ENCODE measurements at places on chromosomes 2 and 18. TPM values are rescaled to one million over a fixed set of nuclear protein-coding genes. Genes with fewer than 3 reads are reported as not detected.

DNA sequence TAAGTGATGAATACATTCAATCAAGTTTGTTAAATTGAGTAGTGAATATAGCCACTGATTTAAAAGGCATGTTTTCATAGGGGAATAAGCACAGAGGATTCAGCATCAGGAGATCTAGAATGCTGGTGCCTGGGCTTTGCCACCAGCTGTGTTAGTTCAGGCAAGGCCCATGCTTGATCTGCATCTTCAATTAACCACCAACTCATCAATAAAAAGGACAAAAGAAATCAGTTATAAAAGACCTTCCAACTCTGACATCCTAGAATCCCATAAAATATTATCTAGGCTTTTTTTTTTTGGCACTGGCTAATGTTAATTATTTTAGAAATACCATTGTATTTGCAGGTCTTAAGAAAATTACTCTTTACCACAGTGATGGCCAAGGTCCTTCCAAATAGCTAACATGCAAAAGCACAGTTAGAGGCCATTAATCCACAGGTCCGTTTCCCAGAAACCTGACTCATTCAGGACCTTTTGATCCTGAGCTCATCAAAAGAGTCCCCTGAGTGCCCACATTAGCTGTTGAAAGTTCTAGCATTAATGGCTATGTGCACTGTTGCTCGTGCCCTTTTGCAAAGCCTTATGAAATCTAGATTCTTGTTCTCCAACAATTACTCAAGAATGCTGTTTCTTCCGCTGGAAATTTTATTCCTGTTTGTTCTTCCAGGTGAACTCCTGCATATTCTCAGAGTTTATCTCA is 170.0 kb downstream of the CYRIA start:
- no peaks in the 10 kb centered on the region for H3K4me1 ChIP-seq
- H3K36me3 ChIP-seq, result no peaks in the 10 kb centered on the region
- H3K27ac ChIP-seq, result no peak overlapping the region
- no peaks in the 10 kb centered on the region for H3K27me3 ChIP-seq
- no peak overlapping the region for H3K4me3 ChIP-seq

DNA sequence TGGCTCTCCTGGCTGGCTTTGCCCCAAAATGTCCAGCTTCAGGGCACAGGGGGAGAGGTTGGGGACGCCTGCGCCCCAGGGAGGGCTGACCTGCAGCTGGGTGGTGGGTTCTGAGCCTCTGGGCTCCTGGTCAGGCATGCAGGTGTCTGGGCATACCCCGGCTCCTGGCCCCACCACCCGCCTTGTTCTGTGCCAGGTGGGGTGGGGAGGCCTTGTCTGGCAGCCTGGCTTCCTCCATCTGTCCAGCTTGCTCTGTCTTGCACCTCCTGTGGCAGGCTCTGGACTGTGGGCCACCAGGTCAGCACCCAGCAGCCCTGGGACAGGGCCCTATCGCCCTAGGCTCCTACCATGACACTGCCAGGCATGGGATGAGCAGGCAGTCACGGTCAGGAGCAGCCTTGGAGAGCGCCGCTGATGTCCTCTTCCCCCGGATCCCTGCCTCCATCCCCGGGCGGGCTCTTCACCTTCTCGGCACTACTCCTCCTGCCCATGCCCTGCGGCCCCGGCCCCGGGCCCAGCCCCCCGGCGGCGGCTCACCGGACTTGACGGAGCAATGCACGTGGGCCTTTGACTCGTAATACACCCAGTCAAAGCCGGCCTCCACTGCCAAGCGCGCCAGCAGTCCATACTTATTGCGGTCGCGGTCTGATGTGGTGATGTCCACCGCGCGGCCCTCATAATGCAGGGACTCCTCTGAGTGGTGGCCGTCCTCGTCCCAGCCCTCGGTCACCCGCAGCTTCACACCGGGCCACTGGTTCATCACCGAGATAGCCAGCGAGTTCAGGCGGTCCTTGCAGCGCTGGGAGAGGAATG is 3.6 kb downstream of the IHH start:
- H3K4me3 ChIP-seq, result no peak overlapping the region
- H3K4me1 ChIP-seq, result peaks cover 15% of the 10 kb centered on the region
- DNase-seq, result no peak
- no peak overlapping the region for H3K27ac ChIP-seq
- peaks cover 62% of the 10 kb centered on the region for H3K27me3 ChIP-seq
- no peaks in the 10 kb centered on the region for H3K36me3 ChIP-seq

Gene ITGA4
- total RNA-seq, result 26.4 TPM

Gene PKDCC
- total RNA-seq, result not detected

Gene CCDC178
- total RNA-seq, result not detected

DNA sequence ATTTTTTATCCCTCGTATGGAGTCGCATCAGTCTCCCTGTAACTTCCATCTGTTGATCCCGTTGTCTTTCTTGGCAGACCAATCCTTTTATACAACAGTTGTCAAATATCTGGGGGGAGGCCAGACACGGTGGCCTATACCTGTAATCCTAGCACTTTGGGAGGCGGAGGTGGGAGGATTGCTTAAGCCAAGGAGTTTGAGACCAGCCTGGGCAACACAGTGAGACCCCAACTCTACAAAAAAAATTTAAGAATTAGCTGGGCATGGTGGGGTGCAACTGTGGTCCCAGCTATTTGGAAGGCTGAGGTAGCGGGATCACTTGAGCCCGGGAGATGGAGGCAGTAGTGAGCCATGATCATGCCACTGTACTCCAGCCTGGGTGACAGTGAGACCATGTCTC is 2.0 kb downstream of the XRCC5 start:
- H3K36me3 ChIP-seq, result peaks cover 61% of the 10 kb centered on the region
- peaks cover 71% of the 10 kb centered on the region for H3K4me1 ChIP-seq
- no peak for DNase-seq
- H3K4me3 ChIP-seq, result peak overlapping the region; percentile 98

DNA sequence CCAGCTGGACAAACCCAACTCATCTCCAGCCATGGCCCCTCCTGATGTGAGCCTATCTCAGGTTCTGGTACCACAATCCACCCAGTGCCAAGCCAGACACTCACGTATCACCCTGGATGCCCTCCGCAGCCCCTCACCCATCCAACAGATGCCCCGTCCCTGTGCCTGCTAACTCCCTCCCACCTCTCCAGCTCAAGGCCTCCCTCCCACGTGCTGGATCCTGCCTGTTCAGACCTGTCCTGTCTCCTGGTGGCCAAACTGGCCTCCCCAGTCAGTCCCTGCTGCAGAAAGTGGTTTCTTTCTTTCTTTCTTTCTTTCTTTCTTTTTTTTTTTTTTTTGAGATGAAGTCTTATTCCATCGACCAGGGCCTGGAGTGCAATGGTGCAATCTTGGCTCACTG is 86.2 kb downstream of the RRM2 start:
- no peak overlapping the region for H3K27ac ChIP-seq
- peaks cover 2% of the 10 kb centered on the region for H3K27me3 ChIP-seq
- H3K4me3 ChIP-seq, result no peak overlapping the region
- no peak for DNase-seq
- peaks cover 12% of the 10 kb centered on the region for H3K4me1 ChIP-seq

- H3K36me3 ChIP-seq, result no peaks in the 10 kb centered on the region
- no peak for DNase-seq
- no peak overlapping the region for H3K4me3 ChIP-seq
- no peaks in the 10 kb centered on the region for H3K4me1 ChIP-seq
Observed at GRCh38 chr2:182496596-182496995, 69.8 kb upstream of the PDE1A start.

DNA sequence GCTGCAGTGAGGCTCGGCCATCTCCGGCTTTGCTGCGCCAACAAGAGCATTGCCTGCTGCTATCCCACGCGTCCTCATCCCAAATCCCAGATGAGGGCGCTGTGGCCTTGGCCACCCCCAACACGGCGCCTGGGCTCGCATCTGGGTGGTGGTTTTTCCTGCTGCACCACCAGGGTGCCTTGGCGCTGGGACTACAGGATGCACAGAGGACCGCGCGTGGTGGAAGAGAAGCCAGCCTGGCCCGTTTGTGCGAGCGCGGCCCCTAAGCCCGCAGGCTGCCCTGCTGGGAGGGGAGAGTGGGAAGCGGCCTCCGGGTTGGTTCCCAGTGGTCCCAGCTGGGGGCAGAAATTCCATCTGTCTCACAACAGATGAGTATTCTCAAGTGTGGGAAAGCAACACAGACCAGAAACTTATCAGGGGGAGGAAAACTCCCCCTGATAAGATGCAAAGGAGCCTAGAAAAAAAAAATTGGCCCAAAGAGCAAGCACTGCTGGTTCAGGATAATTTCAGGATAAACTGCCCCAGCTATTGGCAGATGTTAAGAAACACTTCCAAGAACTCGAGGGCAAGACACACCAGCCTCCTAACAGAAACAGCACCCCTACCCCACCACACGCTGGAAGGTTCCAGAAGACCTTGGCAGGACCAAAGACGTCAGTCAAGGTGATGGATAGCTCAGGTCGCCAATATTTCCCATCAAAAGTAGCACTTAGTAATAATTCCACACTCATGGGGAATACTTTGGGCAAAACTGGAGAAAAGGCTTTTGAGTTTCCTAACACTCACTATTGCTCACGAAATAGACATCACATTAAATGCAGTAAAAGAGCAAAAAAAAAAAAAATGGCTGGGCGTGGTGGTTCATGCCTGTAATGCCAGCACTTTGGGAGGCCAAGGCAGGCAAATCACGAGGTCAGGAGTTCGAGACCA is 152.1 kb downstream of the PXDN start:
- H3K4me3 ChIP-seq, result no peak overlapping the region
- peaks cover 15% of the 10 kb centered on the region for H3K27me3 ChIP-seq
- no peak overlapping the region for H3K27ac ChIP-seq
- H3K4me1 ChIP-seq, result no peaks in the 10 kb centered on the region
- H3K36me3 ChIP-seq, result peaks cover 7% of the 10 kb centered on the region

Gene COL4A4
- total RNA-seq, result 0.03 TPM

Gene STEAP3
- 32.3 TPM for total RNA-seq

GRCh38 chr18:56661360-56662062 is 10.4 kb downstream of the WDR7 start:
- DNase-seq, result no peak
- H3K36me3 ChIP-seq, result peaks cover 12% of the 10 kb centered on the region
- H3K27me3 ChIP-seq, result no peaks in the 10 kb centered on the region
- H3K4me1 ChIP-seq, result peaks cover 22% of the 10 kb centered on the region

GRCh38 chr2:128487650-128488387 is 169.2 kb upstream of the HS6ST1 start:
- H3K36me3 ChIP-seq, result no peaks in the 10 kb centered on the region
- H3K27me3 ChIP-seq, result peaks cover 10% of the 10 kb centered on the region
- H3K27ac ChIP-seq, result no peak overlapping the region
- no peak for DNase-seq
- H3K4me3 ChIP-seq, result no peak overlapping the region

DNA sequence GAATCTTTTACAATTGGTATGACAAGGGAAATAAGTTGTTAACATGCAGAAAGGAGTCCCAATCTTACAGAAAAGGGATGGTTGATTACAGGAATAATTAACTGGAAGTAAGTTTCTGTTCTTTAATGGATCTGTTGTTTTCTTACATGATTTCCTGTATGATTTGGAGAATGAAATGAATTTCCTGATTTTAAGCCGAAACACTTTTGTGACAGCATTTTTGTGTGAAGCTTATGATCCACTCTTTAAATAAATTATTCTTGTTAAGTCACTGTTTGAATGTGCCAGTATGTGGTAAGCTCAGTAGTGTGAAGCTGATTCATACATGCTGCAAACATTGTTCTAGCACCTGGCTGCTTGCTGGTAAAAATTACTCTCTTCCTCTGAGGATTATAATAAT is 516.2 kb downstream of the DCDC2C start:
- no peaks in the 10 kb centered on the region for H3K36me3 ChIP-seq
- H3K4me3 ChIP-seq, result no peak overlapping the region
- no peaks in the 10 kb centered on the region for H3K4me1 ChIP-seq
- no peak for DNase-seq
- no peaks in the 10 kb centered on the region for H3K27me3 ChIP-seq

Gene LTBP1
- total RNA-seq, result 255 TPM

Gene ARL4C
- 3.6 TPM for total RNA-seq

- no peaks in the 10 kb centered on the region for H3K36me3 ChIP-seq
- H3K27ac ChIP-seq, result peak overlapping the region; percentile 91
- H3K4me3 ChIP-seq, result peak overlapping the region; percentile 99
- peak; percentile 64 for DNase-seq
- no peaks in the 10 kb centered on the region for H3K27me3 ChIP-seq
Observed at GRCh38 chr2:68466361-68466777, 725 bp downstream of the FBXO48 start.

Gene EML6
- 0.26 TPM for total RNA-seq

Gene GPR155
- 8.3 TPM for total RNA-seq

GRCh38 chr18:13501543-13501887 is 224.8 kb downstream of the FAM210A start:
- H3K4me3 ChIP-seq, result no peak overlapping the region
- DNase-seq, result no peak
- H3K4me1 ChIP-seq, result no peaks in the 10 kb centered on the region
- peaks cover 13% of the 10 kb centered on the region for H3K36me3 ChIP-seq
- no peak overlapping the region for H3K27ac ChIP-seq
- H3K27me3 ChIP-seq, result peaks cover 9% of the 10 kb centered on the region

DNA sequence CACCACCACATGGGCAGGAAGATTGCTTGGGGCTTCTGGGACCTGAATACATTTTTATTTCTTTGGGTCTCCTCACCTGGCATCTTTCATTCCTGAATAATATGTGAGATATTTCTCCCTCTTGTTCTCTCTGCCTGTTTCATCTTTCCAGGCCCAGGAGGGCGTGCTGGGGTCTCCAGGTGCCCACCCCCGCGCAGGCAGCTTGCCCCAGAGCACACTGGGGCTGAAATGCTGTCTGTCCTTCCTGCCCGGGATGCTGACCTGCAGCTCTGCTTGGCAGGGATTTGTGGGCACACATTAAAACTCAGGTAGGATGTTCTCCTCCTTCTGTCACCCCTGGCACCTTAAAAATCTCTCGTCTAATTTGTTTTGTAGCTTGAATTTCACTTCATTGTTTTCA is 39.7 kb upstream of the TEX51 start:
- H3K27ac ChIP-seq, result no peak overlapping the region
- H3K4me1 ChIP-seq, result no peaks in the 10 kb centered on the region
- H3K36me3 ChIP-seq, result no peaks in the 10 kb centered on the region
- DNase-seq, result no peak
- H3K4me3 ChIP-seq, result no peak overlapping the region
- H3K27me3 ChIP-seq, result peaks cover 19% of the 10 kb centered on the region

Measured in HFFc6 (cell line).